Activated CD8-positive, alpha-beta memory T cell treated with anti-CD3 and anti-CD28 coated beads, Interleukin-2, amount 10 ng/mL, durations not matched to agents 7 days and 5 days (primary cell): ENCODE measurements at places on chromosomes 2 and 18.

DNA sequence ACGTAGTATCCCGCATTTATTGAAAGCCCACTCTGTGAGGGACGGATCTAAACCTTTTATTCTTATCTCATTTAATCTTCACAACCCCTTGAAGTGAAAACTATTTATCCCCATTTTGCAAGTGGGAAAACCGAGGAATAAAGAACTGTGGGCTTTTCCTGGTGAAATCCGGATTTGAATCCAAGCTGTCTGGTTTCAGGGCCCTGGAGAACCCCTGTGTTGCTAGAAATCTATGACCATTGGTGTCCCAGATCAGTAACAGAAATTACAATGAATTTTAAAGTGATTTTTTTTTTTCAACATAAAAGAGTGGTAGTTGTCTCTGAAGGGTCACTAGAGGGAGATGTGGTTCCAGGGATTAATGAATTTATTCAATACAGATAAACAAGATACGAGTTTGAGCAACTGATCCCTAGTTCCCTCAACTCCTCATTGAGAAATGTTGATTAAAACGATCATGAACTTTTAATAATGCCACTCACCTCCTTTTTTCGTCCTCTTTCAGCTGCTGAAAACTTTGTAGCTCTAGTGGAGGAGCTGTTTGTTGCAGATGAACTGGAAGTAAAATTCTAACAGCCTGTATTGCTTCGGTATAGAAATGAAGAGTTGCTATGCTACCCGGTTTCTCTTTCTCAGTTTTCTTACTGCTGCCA is 940 bp downstream of the XRCC5 start:
- DNase-seq: no peak

GRCh38 chr2:230759481-230760167 is 47.0 kb downstream of the CAB39 start:
- no peak for DNase-seq

- no peak for DNase-seq
These were observed 620 bp upstream of the SLC9A2 start for GRCh38 chr2:102618452-102619413.

- DNase-seq: peak; percentile 69
These were observed 31.5 kb downstream of the ACVR1C start for GRCh38 chr2:157596992-157597681.

GRCh38 chr2:101267671-101268656 is 15.3 kb downstream of the CNOT11 start:
- DNase-seq: no peak

DNA sequence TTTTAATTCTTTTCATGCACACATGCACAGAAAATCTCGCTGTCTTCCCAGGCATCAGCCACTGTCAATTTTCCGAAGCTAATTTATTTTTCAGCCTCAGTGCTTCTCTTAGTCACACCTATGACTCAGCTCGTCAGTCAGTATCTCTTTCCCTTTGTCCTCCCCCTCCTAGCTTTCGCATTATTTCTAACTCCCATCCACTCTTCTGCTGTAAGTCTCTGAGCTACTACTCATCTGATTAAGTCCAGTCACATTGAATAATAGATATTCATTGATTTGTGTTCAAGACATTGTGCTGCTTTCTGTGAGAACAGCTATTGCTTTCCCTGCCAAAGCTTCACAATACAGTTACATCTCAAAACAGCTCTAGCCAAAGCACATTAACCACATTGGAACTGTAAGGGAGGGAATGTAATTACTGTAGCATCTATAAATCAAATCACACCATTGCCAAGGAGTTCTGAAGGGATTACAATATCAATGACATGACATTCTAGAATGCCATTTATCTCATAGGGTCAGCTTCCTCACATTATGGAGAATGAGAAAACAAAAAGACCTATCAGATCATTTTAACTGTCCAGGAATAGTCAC is 89.4 kb downstream of the SCN3A start:
- no peak for DNase-seq

DNA sequence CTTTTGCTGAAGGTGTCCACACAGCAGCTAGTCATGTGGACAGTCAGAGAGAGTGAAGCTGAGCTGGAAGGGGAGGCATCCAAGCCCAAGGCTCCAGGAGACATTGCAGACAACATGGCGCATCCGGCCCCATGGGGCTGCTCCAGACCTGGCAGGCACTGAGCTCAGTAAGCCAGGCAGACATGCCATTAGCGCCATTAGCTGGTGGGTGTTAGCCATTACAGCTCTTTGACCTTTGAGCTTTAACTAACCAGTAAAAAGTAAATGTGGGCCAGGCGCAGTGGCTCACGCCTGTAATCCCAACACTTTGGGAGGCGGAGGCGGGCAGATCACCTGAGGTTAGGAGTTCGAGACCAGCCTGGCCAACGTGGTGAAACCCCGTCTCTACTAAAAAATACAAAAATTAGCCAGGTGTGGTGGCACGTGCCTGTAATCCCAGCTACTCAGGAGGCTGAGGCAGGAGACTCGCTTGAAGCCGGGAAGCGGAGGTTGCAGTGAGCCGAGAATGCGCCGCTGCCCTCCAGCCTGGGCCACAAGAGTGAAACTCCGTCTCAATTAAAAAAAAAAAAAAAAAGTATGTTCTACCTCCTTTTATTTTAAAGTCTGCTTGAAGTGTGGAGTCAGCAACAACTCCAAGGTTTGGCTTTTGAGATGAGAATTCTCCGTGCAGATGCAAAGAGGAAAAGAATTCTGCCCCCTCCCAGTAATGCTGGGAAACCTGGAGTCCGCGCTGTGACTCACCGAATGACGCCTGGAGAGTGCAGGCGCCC is 69.4 kb downstream of the TWSG1 start:
- no peak for DNase-seq

GRCh38 chr2:200655918-200656580 is 70.2 kb downstream of the AOX1 start:
- DNase-seq: no peak

- DNase-seq: peak; percentile 96
These were observed at the start of gene TMEM18 for GRCh38 chr2:677056-677958. TSS of gene TMEM18 (minus strand) at chr2:677406. CDS start at chr2:677345, 61 bp downstream.

DNA sequence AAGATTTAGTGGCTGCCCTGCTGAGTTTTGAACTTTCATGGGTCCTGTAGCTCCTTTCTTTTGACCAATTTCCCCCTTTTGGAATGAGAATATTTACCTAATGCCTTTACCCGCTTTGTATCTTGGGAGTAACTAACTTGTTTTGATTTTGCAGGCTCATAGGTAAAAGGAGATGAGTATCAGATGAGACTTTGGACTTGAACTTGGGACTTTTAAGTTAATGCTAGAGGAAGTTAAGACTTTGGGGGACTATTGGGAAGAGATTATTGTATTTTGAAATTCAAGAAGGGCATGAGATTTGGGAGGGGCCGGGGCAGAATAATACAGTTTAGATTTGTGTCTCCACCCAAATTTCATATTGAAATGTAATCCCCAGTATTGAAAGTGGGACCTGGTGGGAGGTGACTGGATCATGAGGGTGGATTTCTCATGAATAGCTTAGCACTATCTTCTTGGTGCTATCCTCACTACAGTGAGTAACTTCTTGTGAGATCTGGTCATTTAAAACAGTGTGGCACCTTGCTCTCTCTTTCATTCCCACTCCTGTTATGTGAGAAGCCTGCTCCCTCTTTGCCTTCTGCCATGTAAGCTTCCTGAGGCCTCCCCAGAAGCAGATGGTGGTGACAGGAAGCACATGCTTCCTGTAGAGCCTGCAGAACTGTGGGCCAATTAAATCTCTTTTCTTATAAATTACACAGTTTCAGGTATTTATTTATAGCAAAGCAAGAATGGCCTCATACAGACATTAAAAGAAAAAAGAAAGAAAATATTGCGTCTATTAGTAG is 6.1 kb downstream of the ADI1 start:
- no peak for DNase-seq

- peak; percentile 16 for DNase-seq
These were observed 70.4 kb downstream of the MRO start for GRCh38 chr18:50749421-50749820.

GRCh38 chr2:176668912-176669311 is 399.7 kb downstream of the MTX2 start:
- no peak for DNase-seq

- peak; percentile 70 for DNase-seq
These were observed 100.7 kb downstream of the ANKRD44 start for GRCh38 chr2:197209742-197210408.

GRCh38 chr2:7929281-7929680 is 752.6 kb upstream of the ID2 start:
- no peak for DNase-seq

- no peak for DNase-seq
These were observed 596.5 kb downstream of the BCL11A start for GRCh38 chr2:59956981-59957380.

- DNase-seq: no peak
These were observed 664 bp downstream of the NETO1 start for GRCh38 chr18:72866901-72867745.

GRCh38 chr18:63306819-63307550 is 12.6 kb downstream of the BCL2 start:
- no peak for DNase-seq

- DNase-seq: no peak
These were observed 5.4 kb downstream of the GCC2 start for GRCh38 chr2:108454440-108454839.

DNA sequence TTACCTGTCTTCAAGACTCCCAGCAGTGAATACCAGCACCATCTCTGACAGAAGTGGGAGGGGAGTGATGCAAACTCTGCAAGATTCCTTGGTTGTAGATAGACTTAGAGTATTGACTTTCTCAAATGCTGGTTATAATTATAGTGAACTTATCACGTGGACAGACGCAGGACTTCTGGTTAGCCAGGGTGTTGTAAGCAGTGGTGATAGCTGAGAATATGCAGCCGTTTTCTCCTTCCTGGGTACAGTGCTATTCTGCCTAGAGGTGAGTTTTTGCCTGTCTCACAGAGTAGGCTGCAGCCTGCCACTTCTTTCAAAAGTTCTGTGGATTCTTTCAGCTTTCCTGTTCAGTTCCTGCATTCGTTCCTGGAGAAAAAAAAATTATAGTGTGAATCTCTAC is 733 bp upstream of the CXCR2 start:
- DNase-seq: no peak

DNA sequence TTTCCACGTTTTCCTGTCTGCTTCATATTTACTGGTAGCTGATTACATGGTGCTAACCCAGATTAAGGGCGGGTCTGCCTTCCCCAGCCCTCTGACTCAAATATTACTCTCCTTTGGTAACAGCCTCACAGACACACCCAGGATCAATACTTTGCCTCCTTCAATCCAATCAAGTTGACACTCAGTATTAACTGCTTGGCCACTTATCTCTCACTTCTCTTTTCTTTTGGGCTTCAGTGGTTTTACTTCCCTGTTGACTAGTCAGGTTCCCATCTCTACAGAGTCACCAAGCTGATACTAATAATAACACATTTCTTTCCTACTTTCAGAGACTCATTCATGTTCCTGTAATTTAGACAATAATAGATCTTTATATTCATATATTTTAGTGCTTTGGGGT is 302.2 kb upstream of the MAP2 start:
- DNase-seq: no peak

DNA sequence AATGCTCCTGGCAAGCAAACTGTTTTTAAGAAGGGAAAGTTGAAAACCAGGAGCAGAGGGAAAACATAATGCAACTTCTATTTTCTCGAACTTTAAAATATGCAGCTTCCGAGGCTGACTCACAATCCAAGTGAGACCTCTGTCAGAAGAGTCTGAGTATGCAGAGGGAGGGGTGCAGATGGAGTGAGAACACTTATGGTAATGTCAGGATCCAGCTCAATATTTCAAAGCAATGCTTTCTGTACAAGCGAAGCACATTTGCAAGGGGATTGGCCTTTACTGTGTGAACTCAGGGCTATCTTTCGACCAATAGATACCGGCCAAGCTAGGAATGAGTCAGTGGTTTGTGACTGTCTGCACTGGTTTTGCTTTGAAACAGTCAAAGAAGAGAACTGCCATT is 242.7 kb downstream of the CNTNAP5 start:
- DNase-seq: no peak

GRCh38 chr18:47179520-47179919 is 3.4 kb upstream of the IER3IP1 start:
- no peak for DNase-seq

DNA sequence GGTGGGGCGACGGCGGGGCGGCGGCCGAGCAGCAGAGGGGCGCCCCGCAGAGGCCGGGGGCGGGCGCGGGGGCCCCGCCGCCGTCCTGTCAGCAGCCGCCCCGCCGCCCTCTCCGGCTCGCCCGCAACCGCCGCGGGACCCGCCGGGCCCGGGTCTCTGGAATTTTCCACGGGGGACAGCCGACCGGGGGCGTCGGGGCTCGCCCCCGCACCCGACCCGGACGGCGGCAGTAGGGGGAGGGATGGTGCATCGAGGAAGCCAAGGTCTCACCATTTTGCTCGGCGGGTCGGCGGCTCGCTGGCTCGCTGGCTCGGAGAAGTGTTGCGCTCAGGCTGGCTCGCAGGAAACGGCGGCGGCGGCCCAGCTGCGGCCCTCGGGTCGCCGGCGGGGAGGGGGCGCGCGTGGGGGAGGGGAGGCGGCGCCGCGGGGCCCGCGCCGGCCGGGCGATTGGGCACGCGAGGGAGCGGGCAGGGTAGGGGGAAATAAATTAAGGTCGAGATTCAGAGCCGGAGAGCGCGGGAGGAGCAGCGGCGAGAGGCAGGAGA is 405 bp downstream of the PPP3R1 start:
- DNase-seq: peak; percentile 61

DNA sequence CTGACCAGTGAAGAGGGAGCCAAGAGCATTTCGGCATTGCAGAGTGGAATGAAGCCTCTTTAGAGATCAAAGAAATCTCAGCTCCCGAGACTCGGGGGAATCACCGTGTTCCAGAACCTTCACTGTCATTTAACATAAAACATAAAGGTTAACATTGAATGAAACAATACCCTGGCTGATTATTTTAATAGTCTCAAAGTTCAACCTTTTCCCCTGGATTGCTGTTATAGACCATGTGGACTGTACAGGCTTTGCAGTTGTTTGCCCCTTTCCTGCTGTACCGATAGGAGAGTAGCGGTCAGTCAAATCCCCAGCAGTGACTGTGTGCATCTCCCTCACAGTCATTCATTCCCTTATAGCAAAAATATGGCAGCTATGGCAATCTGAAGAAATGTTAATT is 48.4 kb downstream of the POU3F3 start:
- DNase-seq: no peak

DNA sequence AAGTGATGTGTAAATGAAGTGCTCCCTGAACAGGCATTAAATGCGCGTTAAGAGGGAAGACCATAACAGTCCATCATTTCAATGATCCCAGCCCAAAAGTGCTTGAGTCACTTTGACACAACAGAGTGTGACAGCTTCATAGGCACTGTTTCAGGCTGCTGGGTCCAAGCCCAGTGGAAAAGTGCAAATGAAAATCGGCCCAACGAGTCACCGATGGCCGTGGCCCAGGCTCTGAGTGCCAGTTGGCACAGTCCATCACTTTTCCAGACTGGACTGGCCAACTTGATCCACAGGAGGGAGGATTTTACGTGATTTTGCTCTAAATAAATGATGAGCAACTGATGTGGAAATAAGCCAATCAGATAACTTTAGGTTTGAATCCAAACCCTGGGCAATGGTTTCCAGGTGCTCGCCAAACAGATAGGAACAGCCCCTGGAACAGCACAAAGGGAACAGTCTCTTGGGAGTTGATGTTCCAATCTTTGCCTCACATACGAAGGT is 114.0 kb downstream of the SP3 start:
- DNase-seq: no peak

GRCh38 chr18:49321797-49322461 is 138.5 kb downstream of the DYM start:
- DNase-seq: no peak
